Activated CD8-positive, alpha-beta memory T cell treated with anti-CD3 and anti-CD28 coated beads for 1 hour (primary cell): ENCODE measurements at places on chromosomes 13 and 19.
A peak's percentile ranks its signal among the peaks of the same experiment; 100 is the strongest.

- DNase-seq: no peak
These were observed 15.2 kb upstream of the SLC1A5 start for GRCh38 chr19:46803555-46803954.

DNA sequence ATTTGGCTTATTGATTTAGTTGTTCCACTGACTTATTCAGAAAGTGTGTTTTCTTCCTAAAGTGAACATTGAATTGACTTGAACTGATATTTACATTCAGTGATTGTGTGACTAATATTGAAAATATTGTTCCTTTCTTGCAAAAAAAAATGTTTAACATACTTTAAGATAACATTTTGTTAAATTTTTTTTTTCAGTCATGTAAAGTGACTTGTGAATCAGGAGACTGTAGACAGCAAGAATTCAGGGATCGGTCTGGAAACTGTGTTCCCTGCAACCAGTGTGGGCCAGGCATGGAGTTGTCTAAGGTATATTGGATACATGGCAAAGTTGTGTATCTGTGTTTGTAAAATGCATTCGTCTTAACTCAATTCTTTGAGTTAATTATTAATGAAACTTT, 22.9 kb downstream of the TNFRSF19 start:
- DNase-seq: no peak

GRCh38 chr19:47467914-47468313, 3.8 kb downstream of the SLC8A2 start:
- no peak for DNase-seq

DNA sequence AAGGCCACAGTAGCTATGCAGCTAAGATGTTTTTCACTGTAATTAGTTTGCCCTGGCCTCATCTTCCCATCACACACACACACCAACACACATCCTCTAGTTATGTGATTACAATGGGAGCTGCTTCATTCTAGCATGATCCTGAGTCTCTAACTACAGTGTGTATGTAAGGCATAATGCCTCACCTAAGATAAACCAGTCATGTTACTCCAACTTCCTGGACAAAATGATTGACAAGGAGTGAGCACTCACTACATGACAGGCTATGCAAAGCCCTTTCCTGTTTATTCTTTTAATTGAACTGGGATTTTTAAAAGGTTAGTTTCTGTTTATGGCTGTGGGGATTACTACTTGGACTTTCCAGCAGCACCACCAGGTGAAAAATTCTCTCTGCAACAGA, 400.8 kb upstream of the ATXN8OS start:
- no peak for DNase-seq

DNA sequence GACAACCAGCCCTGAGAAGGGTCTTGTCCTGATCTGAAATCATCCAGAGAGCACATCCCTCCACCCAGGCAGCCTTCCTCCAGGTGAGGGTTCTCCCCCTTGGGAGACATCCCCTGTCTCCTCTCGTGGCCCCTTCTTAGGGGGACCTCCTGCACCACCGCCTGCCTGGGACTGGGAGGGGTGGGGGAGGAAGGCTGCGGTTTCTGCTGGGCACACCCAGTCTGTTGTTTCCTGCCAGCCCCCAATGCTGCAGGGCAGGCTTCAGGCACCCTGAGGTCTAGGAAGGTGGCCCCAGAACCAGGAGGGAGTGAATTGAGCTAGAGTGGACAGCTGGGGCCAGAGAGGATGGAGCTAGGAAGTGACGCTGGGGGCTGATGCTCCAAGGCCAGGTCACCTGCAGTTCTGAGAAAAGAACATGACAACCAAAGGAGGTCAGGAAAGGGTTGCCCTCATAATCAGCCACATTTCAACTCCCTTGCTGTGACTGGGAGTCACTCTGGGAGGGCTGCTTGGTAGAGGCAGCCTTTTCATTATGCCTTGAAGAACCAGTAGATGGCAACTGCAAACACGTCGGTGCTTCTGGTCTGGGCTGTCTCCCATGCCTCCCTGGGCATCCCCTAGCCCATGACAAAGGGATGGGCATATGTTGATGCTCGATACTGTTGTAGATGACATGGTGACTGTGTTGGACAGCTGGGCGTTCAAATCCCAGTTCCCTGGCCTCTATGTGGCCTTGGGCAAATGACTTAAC, 1.4 kb downstream of the ARHGEF18 start:
- peak; percentile 48 for DNase-seq

- no peak for DNase-seq
These were observed 37.1 kb downstream of the AP1M1 start for GRCh38 chr19:16234552-16235445.

- DNase-seq: no peak
These were observed 46.2 kb downstream of the DCT start for GRCh38 chr13:94433055-94433961.

DNA sequence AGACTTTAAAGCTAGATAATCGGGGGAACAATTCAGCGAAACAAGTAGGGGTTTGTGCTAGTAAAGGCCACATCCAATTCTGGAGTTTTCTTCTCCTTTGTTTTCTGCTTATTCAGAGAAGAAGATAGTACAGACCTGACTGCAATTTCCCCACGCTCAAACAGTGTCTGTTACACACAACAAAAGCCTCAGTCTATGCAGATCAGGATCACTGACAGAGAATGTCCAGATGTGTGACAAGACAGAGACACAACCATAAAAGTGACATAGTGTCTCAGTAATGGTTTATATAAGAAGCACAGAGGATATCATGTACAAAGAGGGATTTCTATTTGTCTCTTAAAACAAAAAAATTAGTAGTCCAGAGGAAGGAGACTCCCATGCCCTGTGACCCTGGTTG, 70.7 kb upstream of the GTF3A start:
- no peak for DNase-seq

GRCh38 chr13:42575938-42576337, 2.0 kb downstream of the TNFSF11 start:
- no peak for DNase-seq

DNA sequence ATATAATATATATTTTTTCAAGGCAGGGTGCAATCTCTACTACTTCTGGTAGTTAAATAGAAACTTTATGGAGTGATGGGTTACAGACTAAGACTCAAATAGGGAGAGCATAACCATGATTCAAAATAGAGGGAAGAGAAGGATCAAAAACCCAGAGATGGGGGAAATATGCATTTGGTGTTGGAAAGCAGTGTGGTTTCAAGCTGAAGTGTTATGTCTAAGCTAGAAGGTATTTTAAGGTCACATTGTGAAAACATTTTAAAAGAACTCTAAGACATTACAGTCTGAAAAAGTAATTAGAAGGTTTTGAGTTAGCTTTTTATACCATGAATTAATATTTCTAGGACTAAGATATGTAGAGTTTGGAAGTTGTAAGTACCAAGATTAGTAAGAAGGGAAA, 2741.4 kb downstream of the PCDH9 start:
- no peak for DNase-seq

GRCh38 chr13:43129511-43130110, 106.2 kb downstream of the DNAJC15 start:
- no peak for DNase-seq

- DNase-seq: peak; percentile 39
These were observed 3.0 kb downstream of the HPN start for GRCh38 chr19:35044317-35045117.

DNA sequence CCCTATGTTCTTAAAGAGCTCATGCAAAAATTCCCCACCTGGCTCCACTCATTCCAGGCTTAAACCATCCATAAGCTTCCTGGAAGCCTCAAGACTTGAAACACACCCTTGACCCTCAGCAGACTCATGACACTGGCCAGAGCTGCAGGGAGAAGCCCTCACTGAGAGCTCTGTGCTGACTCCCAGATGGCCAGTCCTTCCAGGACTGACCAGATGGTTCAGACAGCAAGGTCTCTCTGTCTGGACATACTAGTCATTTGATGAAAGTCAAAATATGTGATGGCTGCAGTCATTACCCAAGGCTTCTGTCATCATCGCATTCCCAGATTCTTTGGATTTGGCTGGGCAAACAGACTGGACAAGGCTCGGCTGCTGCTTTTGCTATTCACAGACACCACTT, 397.4 kb downstream of the FOXO1 start:
- DNase-seq: no peak

GRCh38 chr13:25574437-25575411, 202.9 kb downstream of the ATP8A2 start:
- DNase-seq: peak; percentile 50

DNA sequence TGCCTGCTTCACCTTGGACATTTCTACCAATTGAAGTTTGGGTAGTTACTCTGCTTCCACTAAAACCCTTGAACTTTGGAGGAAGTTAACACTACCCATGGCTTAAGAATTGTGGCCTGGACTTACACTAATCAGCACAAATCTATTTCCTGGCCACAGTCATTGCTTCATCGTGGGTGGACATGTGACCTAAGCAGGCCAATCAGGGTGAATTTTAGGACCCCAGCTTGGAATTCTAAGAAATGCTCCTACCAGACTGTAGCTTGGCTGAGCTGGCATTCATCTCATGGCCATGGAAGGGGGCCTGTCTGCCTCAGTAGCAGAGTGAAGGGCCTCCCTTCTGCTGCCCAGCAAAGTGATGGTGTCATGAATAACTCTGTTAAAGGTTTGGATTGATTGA, 58.3 kb upstream of the SLC15A1 start:
- no peak for DNase-seq

DNA sequence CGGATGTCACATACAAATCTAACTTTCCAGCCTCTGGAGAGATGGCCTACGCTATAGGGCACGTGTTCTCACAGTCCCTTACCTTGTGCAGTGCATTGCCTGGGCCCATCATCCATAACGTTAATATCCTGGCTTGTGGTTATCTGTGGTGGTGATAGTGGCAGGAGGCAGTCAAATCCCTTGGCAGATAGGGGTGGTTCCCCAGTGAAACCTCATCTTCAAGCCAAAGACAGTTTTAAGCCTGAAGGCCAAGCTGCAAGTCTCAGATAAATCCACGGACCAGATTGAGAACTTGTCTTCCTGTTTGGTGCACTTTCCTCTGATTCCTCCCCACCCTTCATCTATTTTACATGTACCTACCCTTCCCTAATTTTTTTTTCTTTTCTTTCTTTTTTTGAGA, 4.3 kb upstream of the FBXO17 start:
- no peak for DNase-seq

GRCh38 chr13:66577358-66577757, 652.8 kb downstream of the PCDH9 start:
- no peak for DNase-seq

- DNase-seq: no peak
These were observed 661.6 kb upstream of the KLHL1 start for GRCh38 chr13:70769817-70770216.

GRCh38 chr19:21569494-21569865, 64.1 kb downstream of the ZNF429 start:
- no peak for DNase-seq

GRCh38 chr19:29454109-29454508, 71.7 kb upstream of the VSTM2B start:
- DNase-seq: no peak

DNA sequence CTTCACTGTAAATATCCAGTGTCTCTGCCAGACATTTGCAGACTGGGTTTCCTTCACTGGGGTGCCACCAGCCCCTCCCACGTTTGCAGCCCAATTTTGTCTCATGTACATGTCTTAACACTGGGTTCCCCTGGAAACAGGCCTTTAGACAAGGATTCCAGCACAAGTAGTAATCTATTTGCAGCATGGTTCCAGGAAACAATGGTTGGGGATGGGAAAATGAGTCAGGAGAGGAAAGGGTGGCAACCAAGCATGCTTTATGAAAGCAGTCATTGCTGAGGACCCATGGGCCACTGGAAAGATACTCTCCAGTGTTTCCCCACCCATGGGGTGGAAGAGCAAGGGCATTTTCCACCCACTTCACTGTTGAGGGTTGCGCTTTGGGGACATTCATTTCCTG, 53.6 kb upstream of the FARP1 start:
- DNase-seq: no peak

DNA sequence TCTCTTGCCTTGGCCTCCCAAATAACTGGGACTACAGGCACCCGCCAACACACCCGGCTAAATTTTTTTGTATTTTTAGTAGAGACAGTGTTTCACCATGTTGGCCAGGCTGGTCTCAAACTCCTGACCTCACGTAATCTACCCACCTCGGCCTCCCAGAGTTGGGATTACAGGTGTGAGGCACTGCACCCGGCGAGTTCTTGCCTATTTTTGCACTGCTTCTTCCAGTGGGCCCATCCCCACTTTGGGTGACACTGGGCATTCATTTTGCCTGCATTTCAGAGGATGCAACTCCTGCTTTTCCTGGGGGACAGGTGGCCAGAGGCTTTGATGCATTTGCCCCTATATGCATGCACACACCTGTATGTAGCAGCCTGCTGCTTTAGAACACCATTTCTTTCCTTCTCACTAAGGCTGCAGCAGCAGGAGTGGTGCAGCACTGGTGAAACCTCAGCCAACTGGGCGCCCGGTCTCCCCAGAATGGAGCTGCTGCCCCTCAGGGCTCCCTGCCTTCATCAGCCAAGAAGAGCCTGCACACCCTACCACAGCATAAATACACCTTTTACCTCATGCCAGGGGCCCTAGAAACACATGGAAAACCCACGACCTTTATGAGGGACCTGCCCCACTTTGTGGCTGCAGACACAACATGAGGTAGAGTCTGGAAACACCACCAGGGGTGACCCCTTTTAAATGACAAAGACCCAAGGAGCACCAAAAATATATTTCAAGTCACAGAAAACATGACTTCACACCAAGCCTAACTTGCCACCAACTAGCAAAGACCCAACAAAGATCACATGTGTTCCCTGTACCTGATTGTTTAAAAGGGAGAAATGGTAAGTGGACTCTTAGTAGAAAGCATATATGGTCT, 36.8 kb upstream of the POP4 start:
- no peak for DNase-seq

DNA sequence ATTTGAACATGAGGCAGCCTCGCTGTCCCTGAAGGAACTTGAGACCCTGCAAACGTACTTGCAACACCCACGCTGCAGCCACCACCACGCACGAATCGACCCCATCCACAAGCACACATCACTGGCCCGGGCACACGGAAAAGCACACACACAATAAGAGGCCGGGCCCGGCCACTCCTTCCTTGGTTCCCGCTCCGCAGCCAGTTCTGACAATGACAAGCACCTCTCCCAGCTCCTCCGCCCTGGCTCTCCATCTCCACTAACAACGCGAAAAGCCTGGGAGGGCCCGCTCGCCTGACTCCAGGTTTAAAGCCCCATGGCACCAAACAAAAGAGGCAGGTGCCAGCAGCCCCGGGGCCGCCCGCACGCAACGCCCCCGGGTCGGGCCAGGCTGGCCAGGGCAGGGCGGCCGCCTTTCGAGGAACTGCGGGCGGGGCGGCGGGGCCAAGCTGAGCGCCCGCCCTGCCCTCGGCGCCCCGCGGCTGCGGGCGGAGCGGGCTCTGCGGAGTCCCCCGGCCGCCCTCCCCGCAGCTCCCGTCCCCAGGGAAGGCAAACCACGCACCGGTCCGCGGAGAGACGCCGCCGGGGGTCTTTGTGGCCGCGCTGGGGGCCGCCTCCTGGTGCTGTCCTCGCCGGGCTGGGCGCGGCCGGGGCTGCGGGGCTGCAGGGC, 495 bp downstream of the DCLK1 start:
- DNase-seq: no peak

DNA sequence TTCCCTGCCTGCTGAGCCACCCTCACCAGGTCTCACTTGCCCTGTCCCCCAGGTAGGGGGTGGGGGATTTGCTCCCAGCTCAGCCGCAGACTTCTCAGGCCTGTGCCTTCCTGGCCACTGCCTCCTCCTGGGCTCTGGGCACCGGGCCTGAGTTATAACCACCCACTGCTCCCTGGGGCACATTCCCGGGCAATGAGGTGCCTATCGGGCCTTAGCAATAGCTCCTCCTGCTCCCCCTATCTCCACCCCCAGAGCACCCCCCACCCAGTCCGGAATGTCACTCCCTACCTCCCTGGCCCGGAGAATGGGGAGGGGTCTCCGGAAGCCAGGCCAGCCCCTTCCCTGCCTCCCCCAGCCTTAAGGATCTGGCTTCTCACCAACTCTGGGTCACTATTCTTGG, at the start of gene KLK5:
KLK5 (minus strand) TSS at position 129 of the 400 bp plus-strand sequence. CDS start 381 bp downstream, outside the sequence.
- DNase-seq: no peak
